Activated CD8-positive, alpha-beta T cell treated with anti-CD3 and anti-CD28 coated beads, Interleukin-2, amount 10 ng/mL, durations not matched to agents 7 days and 5 days (primary cell): ENCODE measurements at places on chromosomes 6 and 20. TPM values are rescaled to one million over a fixed set of nuclear protein-coding genes. Genes with fewer than 3 reads are reported as not detected.

FRMD1 gene
- not detected for total RNA-seq

GRCh38 chr6:1175877-1176276 is 136.0 kb upstream of the FOXQ1 start:
- H3K27me3 ChIP-seq, result peaks cover 3% of the 10 kb centered on the region
- no peak overlapping the region for H3K27ac ChIP-seq
- no peaks in the 10 kb centered on the region for H3K36me3 ChIP-seq
- no peaks in the 10 kb centered on the region for H3K4me1 ChIP-seq
- no peak for DNase-seq
- no peak overlapping the region for H3K4me3 ChIP-seq

DNA sequence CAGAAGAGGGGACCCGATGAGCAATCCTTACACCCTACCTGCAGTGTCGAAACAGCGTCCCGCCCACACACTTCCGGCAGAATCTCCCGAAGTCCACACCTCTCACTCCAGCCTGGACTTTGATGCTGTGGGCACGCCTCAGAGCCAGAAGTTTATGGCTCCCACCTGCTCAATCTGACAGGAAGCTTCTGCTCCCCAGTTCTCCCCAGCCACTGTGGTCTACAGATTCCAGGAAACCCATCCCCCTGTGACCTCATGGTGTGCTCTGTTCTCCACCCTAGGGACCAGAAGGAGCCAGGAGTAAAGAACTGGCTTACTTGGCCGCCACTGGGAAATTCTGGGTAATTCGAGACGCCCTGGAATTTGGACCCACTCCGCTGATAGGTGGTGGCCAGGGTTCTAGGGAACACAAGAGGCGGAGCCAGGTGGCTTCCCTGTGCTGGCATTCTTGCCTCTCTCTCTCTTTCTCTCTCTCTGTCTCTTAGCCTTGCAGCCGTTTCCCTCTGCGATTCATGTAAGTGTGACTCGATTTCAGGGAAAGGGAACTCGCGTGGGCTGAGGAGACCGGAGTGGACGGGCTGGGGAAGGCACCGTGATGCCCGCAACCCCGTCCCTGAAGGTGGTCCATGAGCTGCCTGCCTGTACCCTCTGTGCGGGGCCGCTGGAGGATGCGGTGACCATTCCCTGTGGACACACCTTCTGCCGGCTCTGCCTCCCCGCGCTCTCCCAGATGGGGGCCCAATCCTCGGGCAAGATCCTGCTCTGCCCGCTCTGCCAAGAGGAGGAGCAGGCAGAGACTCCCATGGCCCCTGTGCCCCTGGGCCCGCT is at the start of gene TRIM15:
TRIM15 (plus strand) TSS at position 457 of the 828 bp plus-strand sequence; CDS start at position 596, 139 bp downstream.
- H3K36me3 ChIP-seq, result no peaks in the 10 kb centered on the region
- no peak within 1 kb of the TSS for H3K27ac ChIP-seq
- DNase-seq, result peak; percentile 35
- peaks cover 32% of the 10 kb centered on the region for H3K4me1 ChIP-seq
- peaks cover 24% of the 10 kb centered on the region for H3K27me3 ChIP-seq
- H3K4me3 ChIP-seq, result no peak within 1 kb of the TSS

- no peak for DNase-seq
- H3K27ac ChIP-seq, result no peak overlapping the region
- peaks cover 23% of the 10 kb centered on the region for H3K27me3 ChIP-seq
- no peaks in the 10 kb centered on the region for H3K36me3 ChIP-seq
- H3K4me1 ChIP-seq, result peaks cover 20% of the 10 kb centered on the region
Measured at GRCh38 chr20:64104667-64105451, 2.5 kb downstream of the NPBWR2 start.

- H3K27me3 ChIP-seq, result no peaks in the 10 kb centered on the region
- no peak overlapping the region for H3K4me3 ChIP-seq
- peaks cover 34% of the 10 kb centered on the region for H3K4me1 ChIP-seq
- peaks cover 20% of the 10 kb centered on the region for H3K36me3 ChIP-seq
- H3K27ac ChIP-seq, result no peak overlapping the region
- no peak for DNase-seq
Measured at GRCh38 chr20:49540232-49540620, 27.7 kb downstream of the PTGIS start.

DNA sequence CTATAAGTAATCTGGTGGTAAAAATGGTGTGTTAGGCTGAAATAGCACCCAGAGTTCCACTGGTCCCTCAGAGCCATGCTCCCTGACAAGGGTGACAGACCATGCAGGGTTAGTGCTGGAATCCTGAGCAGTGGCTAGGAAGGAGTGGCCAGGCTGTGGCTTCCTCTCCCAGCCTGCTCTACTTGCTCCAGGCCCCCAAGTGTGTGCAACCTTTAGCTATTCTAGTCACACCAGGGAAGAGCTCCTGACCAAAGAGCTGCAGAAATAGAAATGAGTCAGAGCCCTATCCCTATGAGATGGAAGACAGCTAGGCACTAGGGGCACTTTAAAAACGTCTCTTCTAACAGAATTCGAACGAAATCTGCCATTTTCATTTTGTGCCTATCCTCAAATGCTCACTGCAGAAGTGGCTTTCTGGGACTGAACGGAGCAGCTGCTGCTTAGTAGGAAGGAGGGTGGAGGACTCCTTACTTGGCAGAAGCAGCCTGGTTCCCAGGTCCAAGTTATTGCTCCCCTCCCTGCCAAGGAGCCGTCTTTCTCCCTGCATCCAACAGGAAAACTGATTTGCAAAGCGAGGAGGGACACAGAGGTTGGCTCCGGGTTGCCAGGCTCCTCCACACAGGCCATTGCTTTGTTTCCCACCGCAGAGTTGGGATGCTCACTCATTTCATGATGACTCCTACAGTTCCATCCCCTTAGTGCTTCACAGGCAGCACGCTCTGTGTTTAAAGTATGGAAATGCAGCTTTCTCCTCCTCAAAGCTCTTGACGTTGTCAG is 754.5 kb downstream of the C6orf118 start:
- H3K36me3 ChIP-seq, result no peaks in the 10 kb centered on the region
- no peak overlapping the region for H3K4me3 ChIP-seq
- DNase-seq, result no peak
- no peaks in the 10 kb centered on the region for H3K27me3 ChIP-seq
- no peaks in the 10 kb centered on the region for H3K4me1 ChIP-seq
- H3K27ac ChIP-seq, result no peak overlapping the region
